Kidney epithelial cell (primary cell): ENCODE measurements at places on chromosomes 2 and 18.

GRCh38 chr2:69954084-69954483 is 7.3 kb downstream of the ASPRV1 start:
- no peak for DNase-seq

GRCh38 chr2:111918383-111918806 is 20.0 kb downstream of the MERTK start:
- no peak for DNase-seq

DNA sequence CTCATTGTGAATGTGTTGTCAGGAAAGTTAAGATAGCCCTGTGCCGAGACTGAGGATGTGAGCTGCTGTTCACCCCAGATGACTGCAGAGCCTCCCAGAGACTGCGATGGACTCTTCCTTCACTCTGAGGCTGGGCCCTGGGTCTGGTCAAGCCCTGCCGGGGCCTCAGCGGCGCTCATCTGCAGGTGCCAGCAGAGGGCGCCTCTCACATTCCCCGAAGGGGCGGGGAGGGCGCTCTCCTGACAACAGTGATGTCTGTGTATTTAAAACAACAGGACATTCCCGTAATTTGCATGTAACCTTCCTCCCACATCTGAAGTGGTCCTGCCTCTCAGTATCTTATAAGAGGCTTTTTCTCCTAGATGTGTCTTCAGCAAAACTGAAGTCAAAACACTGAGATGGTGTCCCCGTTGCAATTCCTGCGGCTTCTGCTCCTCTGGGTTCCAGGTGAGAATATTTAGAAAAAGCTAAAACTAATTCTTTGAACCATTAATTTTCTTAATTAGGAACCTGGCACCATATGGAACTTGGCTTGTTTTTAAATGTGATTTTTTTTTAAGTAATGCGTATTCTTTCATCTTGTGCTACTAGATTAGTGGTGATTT is 1377.9 kb downstream of the RPIA start:
- no peak for DNase-seq

GRCh38 chr2:101745711-101746694 is 48.5 kb downstream of the MAP4K4 start:
- no peak for DNase-seq

GRCh38 chr18:52216109-52216508 is 123.9 kb upstream of the DCC start:
- DNase-seq: no peak

- no peak for DNase-seq
Measured at GRCh38 chr2:201353116-201353515, 4.0 kb downstream of the FLACC1 start.

DNA sequence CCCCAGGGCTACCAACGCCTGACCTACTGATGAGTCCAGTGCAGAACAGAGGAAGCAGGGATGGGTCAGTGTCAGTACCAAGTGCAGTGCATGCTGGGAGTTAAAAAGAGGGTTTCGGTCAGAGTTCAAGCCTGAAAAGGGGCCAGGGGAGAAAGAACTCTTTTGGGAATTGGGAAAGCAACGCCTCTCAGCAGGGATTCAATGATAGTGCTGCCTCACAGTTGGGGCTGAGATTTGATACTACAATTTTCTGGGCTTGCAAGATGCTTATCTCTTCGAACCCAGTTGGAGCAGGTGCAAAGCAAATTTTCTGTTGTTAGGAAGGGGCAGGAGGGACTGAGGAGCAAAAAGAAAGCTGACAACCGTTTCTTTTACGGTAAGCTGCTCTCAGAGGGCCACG is 82.6 kb downstream of the CERKL start:
- no peak for DNase-seq

- no peak for DNase-seq
Measured at GRCh38 chr2:133054297-133054696, 384.3 kb upstream of the LYPD1 start.

GRCh38 chr2:173931751-173932150 is 33.4 kb downstream of the SP3 start:
- no peak for DNase-seq

- DNase-seq: no peak
Measured at GRCh38 chr18:74791501-74792194, 194.0 kb downstream of the ZNF407 start.

- no peak for DNase-seq
Measured at GRCh38 chr18:59275406-59275949, 2.2 kb upstream of the RAX start.

GRCh38 chr18:3086871-3087270 is 73.9 kb upstream of the LPIN2 start:
- DNase-seq: no peak

DNA sequence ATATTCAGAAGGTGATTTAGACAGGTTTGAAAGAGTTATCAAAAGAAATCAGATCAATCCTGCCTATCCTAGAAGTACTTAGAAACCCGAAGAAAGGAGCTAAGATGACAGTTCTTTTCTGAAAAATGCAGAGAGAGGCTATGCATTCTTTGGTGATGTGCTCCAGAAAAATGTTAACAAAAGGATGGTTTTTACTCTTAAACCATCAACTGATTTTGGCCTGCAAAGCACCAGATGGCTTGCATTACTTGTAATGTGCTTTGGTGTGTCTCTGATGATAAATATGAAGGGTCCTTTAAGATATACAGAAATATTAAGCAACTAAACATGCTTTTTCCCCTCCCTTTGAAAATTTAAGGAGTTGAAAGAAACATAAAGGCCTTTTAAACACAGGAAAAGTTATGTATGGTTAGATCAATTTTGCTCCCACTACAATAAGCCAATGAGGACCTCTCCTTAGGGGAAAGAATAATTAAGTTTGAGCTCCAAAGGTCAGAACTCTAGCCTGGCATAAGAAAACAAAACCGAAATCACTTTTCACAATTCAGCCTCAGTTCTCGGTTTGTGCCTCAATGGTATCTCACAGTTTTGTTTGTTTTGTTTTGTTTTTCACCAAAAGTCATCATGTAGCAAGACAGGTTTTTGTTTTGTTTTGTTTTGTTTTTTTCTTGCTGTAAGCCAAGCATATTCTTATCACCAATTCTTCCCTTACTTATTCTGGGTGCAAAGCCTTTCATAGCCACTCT is 302.4 kb upstream of the NT5C1B start:
- DNase-seq: no peak

- peak; percentile 71 for DNase-seq
Measured at GRCh38 chr2:157784169-157784822, 91.8 kb downstream of the ACVR1 start.

GRCh38 chr2:222535477-222535876 is 111.1 kb downstream of the SGPP2 start:
- no peak for DNase-seq

DNA sequence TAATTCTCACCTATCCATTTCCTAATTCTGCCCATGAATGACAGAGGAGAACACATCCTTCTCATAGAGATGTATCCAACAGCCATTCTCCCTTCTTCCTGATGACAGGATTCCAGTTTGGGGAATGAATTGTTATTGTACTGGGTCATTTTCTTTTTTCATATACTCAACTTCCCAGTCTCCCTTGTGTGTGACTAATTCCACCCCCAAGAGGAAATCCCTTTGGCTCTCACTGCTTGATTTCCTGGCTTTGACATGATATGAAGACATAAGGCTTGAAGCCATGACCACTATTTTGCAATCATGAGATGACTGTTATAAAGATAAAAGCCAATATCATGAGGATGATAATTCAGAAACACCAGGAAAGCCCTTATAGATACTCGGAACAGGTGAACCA is 384.7 kb upstream of the ACVR2A start:
- no peak for DNase-seq

GRCh38 chr2:68726608-68727367 is 7.8 kb upstream of the ARHGAP25 start:
- no peak for DNase-seq

DNA sequence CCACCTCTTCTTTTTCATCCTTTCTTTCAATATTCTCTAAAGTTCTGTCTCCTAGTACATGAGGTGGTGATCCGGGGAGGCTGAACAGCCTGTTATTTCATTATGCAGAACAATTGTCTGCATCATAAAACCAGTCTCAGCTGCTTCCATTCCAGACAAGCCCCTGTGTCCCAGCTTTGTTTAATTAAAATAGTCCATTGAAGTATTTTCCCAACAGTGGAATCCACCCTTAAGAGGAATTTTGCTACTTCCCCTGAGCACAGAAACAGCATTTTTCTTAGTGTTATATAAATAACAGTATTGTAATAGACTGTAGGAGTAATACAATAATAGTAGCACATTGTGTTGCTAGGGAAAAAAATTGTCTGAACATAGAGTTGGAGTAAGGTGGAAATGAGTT is 395.4 kb upstream of the TCF4 start:
- DNase-seq: no peak

DNA sequence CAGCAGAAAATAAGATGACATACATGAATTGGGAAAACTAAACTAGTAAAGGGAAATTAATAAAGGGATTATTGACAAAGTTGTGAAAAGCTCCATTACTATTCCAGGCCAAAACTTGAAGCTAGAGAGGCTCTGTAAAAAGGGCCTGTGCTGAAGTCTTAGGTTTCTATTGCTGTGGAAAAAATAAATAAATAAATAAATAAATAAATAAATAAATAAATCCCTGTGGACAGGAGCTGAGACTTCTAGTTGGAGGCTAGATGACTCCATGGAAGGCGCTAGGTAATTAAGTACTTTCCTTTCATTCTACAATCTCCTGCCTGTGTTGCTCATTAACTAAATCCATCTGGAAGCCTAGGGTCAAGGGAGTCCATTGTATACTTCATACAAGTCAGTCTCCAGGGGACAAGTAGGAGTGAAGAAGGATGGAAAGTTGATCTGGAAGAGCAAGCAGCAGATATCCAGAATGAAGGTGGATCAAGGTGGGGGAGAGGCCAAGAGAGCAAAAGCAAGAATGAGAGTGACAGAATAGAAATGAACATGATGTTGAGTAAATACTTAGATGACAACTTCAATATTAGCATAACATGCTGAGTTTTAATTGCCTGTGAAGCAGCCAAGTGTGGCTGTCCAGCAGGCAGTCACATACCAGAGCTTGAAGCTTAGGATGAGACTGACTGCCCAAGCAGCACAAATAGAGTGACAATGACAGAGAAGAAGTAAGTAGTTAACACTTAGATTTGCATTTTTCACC is 26.2 kb upstream of the CCNT2 start:
- DNase-seq: no peak

- no peak for DNase-seq
Measured at GRCh38 chr18:45774065-45774521, 50.1 kb downstream of the SLC14A1 start.

GRCh38 chr18:67545681-67546080 is 29.2 kb upstream of the DSEL start:
- DNase-seq: no peak

DNA sequence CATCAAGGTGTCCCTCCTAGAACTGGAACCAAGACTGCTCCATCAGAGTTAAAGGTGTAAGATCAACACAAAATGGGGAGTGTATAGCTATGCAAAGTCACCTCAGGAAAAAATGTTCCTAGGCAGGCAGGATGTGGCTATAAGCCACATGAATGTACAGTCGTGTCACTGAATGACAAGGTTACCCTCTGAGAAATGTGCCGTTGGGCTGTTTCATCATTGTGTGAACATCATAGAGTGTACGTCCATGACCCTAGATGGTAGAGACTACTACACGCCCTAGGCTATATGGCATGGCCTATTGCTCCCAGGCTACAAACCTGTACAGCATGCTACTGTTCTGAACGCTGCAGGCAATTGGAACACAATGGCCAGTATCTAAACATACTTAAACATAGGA is 24.5 kb downstream of the TYMS start:
- no peak for DNase-seq

DNA sequence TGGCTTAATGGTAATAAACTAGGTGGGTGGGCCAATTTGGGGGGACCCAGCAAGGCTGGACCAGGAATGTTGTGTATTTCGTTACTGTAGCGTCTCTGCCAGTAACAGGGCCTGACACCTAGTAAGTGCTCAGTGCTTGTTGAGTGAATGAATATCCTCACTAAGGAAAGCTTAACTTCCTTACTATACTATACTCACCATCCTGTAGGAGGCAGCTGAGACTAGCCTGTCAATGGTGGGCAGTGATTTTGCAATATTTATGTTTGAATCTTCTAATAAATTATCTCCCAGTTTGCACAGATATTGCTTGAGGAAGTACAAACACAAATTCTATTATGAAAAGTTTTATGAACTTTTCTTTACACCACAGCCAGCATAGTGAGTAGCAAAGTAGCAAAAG is 370.7 kb upstream of the SYT4 start:
- no peak for DNase-seq

DNA sequence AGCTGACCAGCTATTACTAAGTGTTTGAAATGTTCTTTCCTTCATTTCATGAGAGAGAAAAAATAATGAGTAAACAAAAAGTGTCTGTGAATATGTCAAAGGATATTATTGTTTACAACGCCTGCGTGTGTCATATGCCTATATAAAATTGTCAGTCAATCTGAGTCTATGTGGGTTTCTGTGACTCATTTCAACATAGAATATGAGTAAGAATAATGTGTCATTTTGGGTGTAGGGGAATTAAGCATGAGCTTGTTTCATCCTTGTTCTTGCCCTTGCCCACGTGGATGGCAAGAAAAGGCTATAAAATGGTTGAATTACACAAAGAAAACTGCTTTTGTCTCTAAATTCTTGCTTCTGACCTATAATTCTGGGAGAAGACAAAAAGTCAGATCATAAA is 466.0 kb downstream of the PTH2R start:
- DNase-seq: no peak

DNA sequence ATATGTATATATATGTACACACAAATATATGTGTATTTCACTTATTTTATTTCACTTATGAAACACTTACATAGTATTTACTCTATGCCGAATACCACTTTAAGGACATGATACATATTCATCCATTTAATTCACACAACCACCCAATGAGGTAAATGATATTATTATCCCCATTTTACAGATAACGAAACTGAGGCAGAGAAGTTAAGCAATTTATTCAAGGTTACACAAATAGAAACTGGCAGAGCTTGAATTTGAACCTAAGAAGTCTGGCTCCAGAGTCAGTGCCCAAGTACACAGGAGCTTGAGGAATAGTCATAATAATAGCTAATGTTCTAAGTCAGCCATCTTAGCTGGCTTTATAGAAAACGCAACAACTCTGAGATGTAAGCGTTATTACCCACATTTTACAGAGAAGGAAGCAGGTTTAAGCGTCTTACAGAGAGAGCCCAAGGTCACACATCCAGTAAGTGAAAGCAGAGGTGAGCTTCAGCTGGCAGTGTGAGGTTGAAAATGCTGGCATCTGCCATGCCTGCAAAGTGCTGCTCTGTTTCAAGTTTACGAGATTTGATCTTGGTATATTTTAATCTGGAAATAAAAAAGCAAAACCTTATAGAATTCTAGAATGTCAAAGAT is 326.9 kb downstream of the LPIN1 start:
- DNase-seq: no peak

- DNase-seq: no peak
Measured at GRCh38 chr2:71380665-71381064, 49.1 kb downstream of the ZNF638 start.

- no peak for DNase-seq
Measured at GRCh38 chr2:124670187-124670586, 645.1 kb downstream of the CNTNAP5 start.

DNA sequence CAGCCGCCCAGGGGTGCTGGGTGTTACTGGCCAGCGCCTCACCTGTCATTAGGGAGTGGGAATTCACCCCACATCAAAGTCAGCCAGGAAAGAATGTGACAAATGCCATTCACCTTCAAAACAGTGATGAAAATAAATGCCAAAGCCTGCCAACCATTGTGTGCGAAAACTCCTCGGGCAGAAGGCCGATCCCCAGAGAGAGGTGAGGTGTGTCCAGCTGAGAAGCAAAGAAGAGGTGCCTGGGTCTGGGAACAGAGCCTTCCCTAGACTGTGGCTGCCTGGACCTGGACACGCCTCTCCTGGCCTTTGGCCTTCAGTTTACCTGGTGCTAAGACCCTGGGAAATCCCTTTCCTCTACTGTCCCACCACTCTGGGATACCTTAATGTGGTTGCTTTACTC is 142.7 kb downstream of the CYP26B1 start:
- no peak for DNase-seq

GRCh38 chr2:140473851-140474250 is 1657.0 kb downstream of the LRP1B start:
- no peak for DNase-seq
